ENCODE measurements at places on chromosomes 2 and 18.

DNA sequence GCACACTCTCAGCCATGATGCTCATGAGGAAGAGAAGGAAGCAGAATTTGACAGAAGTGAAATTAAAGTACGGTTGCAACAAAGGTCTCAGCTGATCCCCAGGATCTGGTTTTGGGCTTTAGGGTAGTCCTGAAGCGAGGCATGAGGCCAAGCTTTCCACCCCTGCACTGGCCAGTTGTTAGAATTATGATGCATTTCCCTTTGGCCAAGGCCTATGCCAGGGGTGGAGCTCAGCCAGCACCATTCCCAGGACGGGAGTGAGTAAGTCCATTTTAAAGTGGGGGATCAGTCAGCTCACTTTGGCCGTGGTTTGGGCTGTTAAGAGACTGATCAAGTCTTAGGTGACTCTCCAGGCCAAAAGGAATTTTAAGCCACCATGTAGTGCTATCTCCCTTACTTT, 314.5 kb upstream of the MMADHC start:
- DNase-seq: no peak

- DNase-seq: no peak
These were observed 186.8 kb upstream of the RND3 start for GRCh38 chr2:150674283-150674682.

DNA sequence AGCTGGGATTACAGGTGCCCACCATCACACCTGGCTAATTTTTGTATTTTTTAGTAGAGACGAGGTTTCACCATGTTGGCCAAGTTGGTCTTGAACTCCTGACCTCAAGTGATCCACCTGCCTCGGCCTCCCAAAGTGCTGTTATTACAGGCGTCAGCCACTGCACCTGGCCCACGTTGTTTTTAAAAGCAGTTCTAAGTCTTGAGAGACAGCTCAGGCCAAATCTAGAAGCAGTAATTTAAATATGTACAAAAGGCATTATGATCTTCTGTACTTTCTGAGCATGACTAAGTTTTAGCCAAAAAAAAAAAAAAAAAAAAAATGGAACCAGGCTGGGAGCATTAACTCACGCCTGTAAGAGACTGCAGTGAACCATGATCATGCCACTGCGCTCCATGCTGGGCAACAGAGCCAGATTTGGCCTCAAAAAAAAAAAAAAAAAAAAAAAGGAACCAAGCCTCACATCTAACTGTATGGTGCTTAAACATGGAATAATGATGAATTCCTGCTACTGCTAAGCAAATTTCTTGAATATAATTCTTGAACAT, 4.0 kb downstream of the ABHD3 start:
- no peak for DNase-seq

- DNase-seq: no peak
These were observed 14.3 kb downstream of the HTR2B start for GRCh38 chr2:231110551-231110950.

GRCh38 chr2:153196378-153197058, 282.0 kb downstream of the RPRM start:
- DNase-seq: no peak

All from amniotic stem cell (primary cell).